ENCODE measurements at places on chromosomes 13 and 19. TPM values are rescaled to one million over a fixed set of nuclear protein-coding genes. Genes with fewer than 3 reads are reported as not detected.
A peak's percentile ranks its signal among the peaks of the same experiment; 100 is the strongest.

- H3K4me3 ChIP-seq, result peak overlapping the region; percentile 45
- H3K4me1 ChIP-seq, result peaks cover 8% of the 10 kb centered on the region
- peaks cover 7% of the 10 kb centered on the region for H3K27me3 ChIP-seq
- peaks cover 6% of the 10 kb centered on the region for H3K36me3 ChIP-seq
These were observed 21.8 kb downstream of the MRPS12 start for GRCh38 chr19:38952395-38953165.

GRCh38 chr19:39637891-39638290, 17.8 kb upstream of the LGALS16 start:
- no peaks in the 10 kb centered on the region for H3K36me3 ChIP-seq
- no peak overlapping the region for H3K4me3 ChIP-seq
- no peaks in the 10 kb centered on the region for H3K27me3 ChIP-seq
- H3K4me1 ChIP-seq, result no peaks in the 10 kb centered on the region
- no peak overlapping the region for H3K27ac ChIP-seq

DNA sequence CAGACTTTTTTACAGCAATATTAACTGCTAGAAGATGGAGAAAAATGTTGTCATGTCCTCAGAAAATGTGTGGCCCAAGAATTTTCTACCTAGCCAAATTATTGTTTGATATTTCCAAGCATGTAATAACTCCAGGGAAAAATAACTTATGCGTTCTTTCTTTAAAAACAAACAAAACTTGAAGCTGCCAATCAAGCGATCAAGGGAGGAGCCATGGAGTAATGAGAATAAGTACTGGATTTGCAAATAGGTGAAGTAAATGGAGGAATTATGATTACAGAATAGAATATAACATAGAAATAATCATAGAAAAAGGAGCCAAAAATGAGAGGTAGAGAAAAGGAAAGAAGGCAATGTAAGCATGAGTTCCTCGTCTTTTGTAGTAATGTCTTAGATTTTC, 225.3 kb downstream of the DLEU7 start:
- no peak overlapping the region for H3K4me3 ChIP-seq
- H3K4me1 ChIP-seq, result no peaks in the 10 kb centered on the region
- H3K36me3 ChIP-seq, result no peaks in the 10 kb centered on the region

DNA sequence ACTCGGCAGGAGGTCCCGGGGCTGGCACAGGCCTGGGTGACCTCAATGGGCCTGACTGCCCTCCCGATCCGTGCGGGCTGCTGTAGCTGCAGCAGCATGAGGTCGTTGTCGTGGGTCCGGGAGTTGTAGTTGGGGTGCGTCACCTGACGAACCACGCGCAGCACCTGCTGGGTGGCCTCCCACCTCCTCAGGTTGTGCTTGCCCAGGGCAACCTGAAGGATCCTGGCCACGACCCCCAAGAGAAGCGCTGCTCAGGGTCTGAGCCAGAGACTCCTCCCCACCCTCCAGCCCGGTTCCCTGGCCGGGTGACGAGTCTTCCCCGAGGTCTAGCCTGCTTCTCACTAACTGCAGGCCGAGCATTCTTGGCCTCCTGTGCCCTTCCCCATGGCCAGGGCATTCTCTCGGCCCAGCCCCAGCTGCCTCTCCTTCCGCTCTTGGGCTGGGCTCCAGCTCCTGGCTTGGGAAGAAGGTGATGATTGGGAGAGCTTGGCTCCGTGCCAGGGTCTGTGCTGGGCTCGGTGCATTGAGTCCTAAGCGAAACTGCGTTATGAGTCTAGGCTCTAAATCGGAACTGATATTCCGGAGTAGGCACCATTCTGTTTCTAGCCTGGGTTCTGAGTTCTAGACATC, 3.1 kb downstream of the KLK14 start:
- H3K4me1 ChIP-seq, result no peaks in the 10 kb centered on the region
- no peak for DNase-seq
- H3K36me3 ChIP-seq, result no peaks in the 10 kb centered on the region
- H3K27me3 ChIP-seq, result peaks cover 7% of the 10 kb centered on the region
- no peak overlapping the region for H3K27ac ChIP-seq
- H3K4me3 ChIP-seq, result no peak overlapping the region

GRCh38 chr13:43227721-43228120, 204.3 kb downstream of the DNAJC15 start:
- no peak overlapping the region for H3K27ac ChIP-seq
- H3K27me3 ChIP-seq, result no peaks in the 10 kb centered on the region
- no peak for DNase-seq
- H3K36me3 ChIP-seq, result no peaks in the 10 kb centered on the region
- H3K4me3 ChIP-seq, result no peak overlapping the region

DNA sequence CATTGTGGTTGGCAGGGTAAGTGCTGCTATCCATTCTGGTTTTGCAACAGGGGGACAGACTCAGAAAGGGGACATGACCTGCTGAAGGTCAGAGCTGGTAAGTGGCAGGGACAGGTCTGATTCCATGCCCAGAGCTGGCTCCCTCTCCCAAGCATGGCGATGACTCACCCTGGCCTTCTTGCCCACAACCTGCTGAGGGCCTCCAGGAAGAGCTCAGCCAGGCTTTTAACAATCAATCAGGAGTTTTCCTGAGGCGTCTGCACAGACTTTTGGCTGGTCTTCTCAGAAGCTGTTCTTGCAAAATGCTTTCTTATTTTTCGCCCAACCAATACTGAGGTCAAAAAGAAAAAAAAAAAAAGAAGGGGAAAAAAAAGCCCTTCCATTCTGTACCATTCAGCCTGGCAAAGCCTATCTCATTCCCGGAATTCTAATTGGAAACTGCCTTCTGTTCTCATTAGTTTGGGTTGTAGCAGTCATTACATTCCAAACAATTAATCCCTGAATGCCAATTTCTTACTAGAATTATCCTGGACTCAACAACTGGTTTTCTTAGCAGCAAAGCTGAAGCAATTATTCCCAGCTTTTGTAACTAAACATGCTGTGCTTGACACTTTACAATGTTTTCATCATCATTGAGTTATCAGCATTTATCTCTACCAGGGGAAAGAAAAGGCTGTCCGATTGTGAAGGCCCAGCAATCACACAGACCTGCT, 17.7 kb downstream of the SIAH3 start:
- no peak overlapping the region for H3K27ac ChIP-seq
- H3K36me3 ChIP-seq, result no peaks in the 10 kb centered on the region
- peaks cover 1% of the 10 kb centered on the region for H3K27me3 ChIP-seq
- peaks cover 5% of the 10 kb centered on the region for H3K4me1 ChIP-seq
- no peak overlapping the region for H3K4me3 ChIP-seq

AMH gene
- total RNA-seq, result 5.6 TPM

TJP3 gene
- total RNA-seq, result 3.1 TPM

ADGRE3 gene
- total RNA-seq, result not detected
